ENCODE measurements at places on chromosomes 16 and 17.
A peak's percentile ranks its signal among the peaks of the same experiment; 100 is the strongest.

DNA sequence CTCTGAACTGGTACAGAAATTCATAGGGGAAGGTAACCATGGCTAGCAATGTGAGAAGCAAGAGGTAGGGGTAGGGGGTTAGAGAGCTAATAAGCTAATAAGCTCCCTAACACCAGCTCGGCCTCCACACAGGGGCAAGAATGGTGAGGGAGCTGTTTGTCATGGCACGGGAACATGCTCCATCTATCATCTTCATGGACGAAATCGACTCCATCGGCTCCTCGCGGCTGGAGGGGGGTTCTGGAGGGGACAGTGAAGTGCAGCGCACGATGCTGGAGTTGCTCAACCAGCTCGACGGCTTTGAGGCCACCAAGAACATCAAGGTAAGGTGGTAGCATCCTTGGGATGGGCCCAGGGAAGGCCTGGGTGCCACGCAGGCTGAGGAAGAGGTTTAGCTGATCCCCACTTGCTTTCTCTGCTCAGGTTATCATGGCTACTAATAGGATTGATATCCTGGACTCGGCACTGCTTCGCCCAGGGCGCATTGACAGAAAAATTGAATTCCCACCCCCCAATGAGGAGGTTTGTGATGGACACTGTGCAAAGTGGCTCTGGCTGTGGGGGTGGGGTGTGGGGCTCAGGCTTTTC, 3.5 kb upstream of the FTSJ3 start:
- DNase-seq, result no peak

- DNase-seq, result no peak
Measured at GRCh38 chr17:58537266-58537665, 22.8 kb upstream of the MTMR4 start.

- DNase-seq, result no peak
Measured at GRCh38 chr16:69834807-69835466, 72.8 kb downstream of the WWP2 start.

- DNase-seq, result no peak
Measured at GRCh38 chr16:49698931-49699840, 156.7 kb downstream of the ZNF423 start.

DNA sequence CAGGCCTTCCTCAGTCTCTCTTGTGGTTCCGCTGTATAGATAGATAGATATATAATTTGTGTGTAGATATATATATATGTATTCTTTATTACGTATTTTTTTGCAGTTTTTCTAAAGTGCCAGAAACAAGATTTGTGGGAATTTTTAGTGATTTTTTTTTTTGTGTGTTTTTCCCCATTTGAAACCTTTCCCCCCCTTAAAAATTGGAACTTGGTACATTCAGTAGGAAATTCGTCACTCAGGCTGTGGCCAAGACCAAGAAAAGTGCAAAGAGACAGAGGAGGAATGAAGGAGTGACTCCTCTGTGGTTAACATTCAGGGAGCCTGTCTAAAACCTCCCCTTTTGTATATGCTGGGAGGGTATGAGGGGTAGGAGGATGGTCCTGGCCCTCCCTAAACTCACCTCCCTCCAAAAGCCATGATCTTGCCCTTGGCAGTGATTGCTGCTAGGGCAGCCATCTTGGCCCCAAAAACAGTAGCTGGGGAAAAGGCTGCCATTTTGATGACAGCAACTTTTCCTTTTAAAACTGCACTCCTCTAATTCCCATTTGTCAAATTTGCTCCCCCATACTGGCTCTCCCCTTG, 15.2 kb downstream of the CHRNB1 start:
- no peak for DNase-seq

DNA sequence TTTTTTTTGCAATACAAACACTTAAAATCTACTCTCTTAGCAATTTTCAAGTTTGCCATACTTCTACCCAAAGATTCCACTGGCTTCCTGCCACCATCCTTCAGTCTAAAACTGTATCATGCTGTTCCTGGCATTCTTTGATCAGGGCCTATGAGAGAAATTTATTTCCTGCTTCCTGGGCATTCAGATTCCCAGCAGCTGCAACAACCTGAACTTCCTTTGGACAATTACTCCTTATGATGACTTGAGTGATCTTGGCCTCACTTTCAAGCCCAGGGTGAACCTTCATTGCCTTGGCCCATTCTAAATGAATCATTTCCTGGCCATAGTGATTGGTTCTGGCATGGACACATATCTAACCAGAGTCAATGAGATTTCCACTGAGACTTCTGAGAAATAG, 18.0 kb upstream of the MON1B start:
- no peak for DNase-seq

DNA sequence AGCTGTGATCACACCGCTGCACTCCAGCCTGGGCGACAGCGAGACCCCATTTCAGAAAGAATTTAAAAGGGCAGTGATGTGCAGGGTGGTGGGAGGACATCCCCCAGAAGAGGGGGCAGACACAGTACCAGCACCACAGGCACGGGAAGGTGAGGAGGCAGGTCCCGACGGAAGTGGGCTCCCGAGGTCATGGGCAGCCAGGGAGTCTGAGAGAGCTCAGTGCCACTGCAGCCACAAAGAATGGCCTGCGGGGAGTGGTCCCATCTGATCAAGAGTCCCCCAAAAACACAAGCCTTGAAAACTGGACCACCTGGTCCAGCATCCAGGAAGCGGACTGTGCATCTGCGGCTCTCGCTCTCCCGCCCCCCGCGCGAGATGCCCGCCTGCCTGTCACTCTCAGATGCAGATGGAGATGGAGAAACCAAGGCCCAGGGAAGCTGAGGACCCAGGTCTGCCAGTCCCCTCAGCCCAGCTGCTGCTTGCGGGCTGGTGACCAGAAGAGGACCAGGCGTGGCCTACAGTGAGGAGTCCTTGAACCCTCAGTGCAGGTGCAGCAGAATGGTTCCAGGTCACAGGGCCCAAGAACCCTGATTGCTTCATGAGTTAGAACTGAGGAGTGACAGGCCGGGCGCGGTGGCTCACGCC, 4.3 kb upstream of the CAPN15 start:
- DNase-seq, result no peak

DNA sequence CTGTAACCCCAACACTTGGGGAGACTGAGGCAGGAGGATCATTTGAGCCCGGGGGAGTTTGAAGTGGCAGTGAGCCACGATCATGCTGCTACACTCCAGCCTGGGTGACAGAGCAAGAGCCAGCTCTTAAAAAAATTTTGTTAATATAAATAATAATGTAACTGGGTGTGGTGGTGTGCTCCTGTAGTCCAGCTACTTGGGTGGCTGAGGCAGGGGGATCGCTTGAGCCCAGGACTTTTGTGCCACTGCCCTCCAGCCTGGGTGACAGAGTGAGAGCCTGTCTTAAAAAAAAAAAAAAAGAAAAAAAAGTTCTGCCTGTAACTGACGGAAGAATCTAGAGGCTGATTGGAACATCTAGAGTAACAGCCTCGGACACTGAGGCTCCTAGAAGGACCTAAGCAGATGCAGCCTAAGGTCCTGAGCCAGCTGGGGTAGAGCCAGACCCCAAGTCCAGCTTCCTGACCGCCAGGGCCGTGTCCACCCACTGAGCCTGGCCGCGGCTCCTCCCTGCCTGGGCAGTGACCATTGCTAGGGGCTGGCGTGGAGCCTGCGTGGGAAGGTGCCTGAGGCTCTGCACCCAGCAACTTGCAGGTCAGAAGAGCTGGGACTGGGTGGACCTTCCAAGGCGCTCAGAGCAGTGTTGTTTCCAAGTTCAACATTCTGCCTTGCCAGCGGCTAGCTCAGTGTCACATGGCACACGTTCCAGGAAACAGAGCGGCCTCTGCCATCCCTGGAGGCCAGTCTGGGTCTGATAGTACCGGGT, 209.4 kb upstream of the CIBAR2 start:
- peak; percentile 50 for DNase-seq

GRCh38 chr17:59381716-59382570, 50.5 kb downstream of the YPEL2 start:
- no peak for DNase-seq

DNA sequence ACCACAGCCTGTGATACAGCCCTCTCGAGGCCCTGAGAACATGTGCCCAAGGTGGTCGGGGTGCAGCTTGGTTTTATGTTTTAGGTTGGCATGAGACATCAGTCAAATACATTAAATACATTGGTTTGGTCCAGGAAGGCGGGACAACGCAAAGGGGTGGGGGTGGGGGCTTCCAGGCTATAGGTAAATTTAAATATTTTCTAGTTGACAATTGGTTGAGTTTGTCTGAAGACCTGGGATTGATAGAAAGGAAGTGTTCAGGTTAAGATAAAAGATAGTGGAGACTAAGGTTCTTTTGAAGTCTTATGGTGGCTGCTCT, 1.2 kb upstream of the ZKSCAN2 start:
- no peak for DNase-seq

GRCh38 chr17:71063127-71063526, 893.8 kb downstream of the KCNJ2 start:
- no peak for DNase-seq

GRCh38 chr17:64423881-64424280, 25.0 kb upstream of the MILR1 start:
- DNase-seq, result no peak

- no peak for DNase-seq
Measured at GRCh38 chr16:66689282-66689681, 7.3 kb downstream of the CMTM4 start.

DNA sequence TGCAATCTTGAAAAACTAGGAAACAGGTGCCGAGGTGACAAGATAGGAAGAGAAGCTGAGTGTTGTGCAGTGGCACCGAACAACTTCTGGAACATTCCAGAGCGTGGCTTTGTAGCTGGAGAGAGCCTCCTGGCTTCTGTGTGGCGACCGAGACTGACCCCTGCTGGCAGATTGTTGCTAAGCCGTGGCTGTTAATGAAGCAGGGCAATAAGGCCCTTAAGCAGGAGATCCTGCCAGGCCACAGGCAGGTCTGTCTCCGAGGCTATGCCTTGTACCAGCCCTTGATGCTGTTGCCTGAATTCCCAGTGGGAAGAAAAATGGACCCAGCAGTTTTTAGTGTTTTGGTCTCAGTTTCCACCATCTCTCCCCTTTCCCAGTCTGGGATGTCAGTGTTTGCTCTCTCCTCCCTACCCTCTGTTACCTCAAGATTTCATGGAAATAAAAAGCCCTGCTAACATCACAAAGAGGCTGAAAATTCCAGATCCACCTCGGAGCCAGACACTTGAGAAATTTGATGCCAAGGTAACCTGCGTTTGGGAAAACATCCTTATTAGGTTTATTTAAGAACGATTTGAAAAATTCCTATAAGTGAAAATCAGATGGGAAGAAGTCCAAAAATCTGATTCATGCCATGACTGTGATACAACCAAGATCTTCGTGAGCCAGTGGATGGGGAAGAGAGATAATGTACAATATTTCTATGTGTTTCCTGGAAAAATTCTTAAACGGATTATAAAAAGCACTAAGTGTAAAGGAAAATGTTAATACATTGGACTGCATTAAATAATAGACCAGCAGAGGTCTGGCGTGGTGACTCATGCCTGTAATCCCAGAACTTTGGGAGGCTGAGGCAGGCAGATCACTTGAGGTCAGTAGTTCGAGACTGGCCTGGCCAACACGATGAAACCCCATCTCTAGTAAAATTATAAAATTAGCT, 265.1 kb downstream of the PRKCA start:
- DNase-seq, result peak; percentile 84

- no peak for DNase-seq
Measured at GRCh38 chr16:12206098-12206748, 229.7 kb downstream of the SNX29 start.

GRCh38 chr16:55871411-55872038, 3.6 kb downstream of the CES5A start:
- DNase-seq, result no peak

GRCh38 chr16:77945126-77945525, 77.2 kb upstream of the CLEC3A start:
- DNase-seq, result no peak

GRCh38 chr16:5319799-5320198, 222.2 kb upstream of the EEF2KMT start:
- no peak for DNase-seq

- DNase-seq, result no peak
Measured at GRCh38 chr17:2438823-2439222, 38.0 kb upstream of the MNT start.

GRCh38 chr17:36944553-36944952, 4.2 kb upstream of the AATF start:
- no peak for DNase-seq

DNA sequence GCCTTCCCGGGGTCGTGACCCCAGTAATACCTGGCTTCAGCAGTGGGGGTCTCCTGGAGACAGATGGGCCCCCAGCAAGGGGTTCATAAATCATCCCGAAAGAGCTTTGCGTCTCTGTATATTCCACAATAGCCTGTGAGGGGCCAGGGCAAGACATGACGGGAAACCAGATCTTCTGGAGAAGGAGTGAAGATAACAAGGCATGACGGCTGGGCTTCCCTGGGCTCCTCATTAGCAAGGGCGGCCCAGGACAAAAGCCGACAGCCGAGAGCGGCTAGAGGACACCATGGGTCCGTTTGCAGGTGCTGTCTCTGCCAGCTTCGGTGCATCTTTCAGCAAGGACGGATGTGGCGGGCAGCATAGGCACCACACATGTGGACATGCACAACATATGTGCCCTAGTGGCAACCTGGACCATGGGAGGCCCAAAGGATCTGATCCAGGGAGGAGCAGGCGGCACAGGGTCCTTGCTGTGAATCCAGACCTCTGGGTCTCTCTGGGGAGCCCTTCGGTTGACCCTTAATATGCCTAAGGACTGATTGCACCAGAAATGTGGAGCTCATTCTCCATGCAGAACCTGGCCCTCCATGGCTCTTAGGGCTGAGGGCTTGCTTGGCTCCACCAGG, 136.9 kb upstream of the FOXF1 start:
- no peak for DNase-seq

GRCh38 chr17:69405096-69405495, 9.4 kb upstream of the MAP2K6 start:
- DNase-seq, result no peak

DNA sequence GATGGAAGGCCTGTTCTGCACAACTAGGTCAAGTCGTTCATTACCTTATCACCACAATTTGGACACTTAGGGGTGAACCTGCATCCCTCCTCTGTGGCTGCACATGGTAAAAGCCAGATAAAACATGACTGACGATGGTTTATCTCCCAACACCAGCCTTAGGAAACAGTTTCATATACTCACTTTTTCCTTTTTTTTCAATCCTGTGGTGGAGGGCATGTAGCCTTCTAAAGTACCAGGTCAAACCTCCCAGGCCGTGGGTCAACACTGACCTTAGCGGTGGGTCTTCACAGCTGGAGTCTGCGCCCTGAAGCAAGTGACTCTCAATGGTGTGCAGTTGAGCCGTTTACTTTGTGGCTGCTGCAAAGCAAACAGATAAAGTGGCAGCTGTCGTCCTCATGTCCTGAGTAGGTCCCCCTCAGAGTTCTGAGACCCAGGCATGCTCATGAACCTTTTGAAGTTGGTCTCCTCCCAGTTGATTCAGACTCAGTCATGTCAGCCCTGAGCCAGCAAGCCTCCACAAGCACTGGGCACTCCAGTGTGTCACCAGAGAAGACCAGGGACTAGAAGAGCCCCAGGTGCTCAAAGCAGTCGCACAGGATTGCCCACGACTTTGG, 5.9 kb downstream of the FAHD1 start:
- DNase-seq, result no peak

DNA sequence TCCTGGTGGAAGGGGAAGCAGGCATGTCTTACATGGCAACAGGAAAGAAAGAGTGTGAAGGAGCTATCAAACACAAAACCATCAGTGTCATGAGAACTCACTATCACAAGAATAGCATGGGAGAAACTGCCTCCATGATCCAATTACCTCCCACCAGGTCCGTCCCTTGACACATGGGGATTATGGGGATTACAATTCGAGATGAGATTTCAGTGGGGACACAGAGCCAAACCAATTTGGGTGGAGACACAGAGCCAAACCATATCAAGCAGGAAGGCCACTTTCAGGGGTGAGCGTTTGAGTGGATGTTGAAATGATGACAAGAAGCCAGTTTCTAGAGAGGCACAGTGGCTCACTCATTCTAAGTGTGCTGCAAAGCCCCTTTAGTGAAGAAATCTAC, 143.8 kb downstream of the CPPED1 start:
- no peak for DNase-seq
